ENCODE measurements at places on chromosomes 7 and 10.

DNA sequence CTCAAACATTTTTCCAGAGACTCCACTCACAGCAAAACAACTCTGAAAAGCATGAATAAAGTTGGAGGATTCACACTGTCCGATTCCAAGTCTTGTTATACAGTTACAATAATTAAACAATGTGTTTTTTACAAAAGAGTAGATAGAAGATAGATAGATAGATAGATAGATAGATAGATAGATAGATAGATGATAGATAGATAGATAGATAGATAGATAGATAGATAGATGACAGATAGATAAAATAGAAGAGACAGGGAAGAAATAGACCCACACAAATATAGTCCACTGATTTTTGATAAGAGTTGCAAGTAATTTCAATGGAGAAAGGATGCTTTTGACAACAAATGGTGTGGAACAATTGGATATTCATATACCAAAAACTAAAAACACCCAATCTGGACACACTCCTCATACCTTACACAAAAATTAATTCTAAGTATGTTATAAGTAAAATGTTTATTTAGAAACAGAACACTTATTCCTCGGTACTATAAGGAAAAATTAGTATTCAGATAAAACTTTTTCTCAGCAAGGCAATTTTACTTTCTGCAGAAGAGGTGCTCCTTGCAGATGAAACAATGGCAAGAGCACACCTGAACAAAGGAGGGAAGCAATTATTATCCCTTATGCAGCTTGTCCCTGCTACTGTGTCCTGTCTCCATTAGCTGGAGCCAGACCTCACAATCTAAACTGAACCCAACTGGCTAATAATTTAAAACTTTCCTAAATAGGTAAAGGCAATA, 5.7 kb upstream of the TAS2R39 start:
- H3K4me3 ChIP-seq = no peak overlapping the region
- H3K36me3 ChIP-seq = no peaks in the 10 kb centered on the region
- H3K4me1 ChIP-seq = no peaks in the 10 kb centered on the region

DNA sequence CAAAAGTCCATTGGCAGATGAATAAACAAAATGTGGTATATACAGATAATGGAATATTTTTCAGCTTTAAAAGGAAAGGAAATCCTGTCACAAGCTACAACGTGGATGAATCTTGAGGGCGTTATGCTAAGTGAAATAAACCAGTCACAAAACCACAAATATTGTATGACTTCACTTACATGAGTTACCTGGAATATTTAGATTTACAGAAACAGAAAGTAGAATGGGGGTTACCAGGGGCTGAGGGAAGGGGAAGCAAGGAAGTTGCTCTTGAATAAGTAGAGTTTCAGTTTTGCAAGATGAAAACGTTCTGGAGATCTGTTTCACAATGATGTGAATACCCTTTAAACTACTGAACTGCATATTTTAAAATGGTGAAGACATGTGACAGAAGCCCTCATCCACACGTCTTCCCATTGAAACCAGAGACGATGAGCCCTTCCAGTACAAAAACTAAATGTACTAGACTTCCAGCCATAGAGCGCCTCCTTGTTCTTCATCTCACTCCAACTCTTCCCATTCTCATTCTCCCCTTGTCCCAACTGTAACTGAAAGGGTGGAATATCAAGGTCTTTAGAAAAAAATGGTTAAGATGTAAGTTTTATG, 62.4 kb downstream of the MICU1 start:
- no peak overlapping the region for H3K4me3 ChIP-seq
- H3K27ac ChIP-seq = no peak overlapping the region
- no peaks in the 10 kb centered on the region for H3K36me3 ChIP-seq
- no peak for DNase-seq

DNA sequence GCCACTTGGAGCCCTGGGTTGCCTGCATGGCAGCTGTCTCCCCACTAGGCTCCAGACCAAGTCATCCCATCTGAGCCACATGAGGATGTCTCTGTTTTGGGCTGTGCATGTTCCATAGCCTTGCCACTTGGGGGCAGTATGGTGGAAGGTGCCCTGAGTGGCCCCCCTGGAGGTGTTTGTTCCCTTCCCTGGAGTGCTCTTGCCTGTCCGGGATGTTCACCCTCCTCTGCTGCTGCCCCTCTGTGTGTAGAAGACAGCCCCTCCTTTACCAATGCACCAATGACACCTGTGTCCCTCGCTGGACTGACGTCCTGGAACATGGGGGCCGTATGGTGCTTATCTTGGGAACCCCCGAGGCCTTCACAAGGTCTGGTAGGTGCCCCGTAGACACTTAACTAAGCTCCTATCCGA, 100.2 kb downstream of the ACTR3B start:
- H3K4me3 ChIP-seq = no peak overlapping the region
- no peak for DNase-seq
- no peaks in the 10 kb centered on the region for H3K36me3 ChIP-seq
- no peaks in the 10 kb centered on the region for H3K4me1 ChIP-seq
- no peaks in the 10 kb centered on the region for H3K27me3 ChIP-seq
- H3K27ac ChIP-seq = no peak overlapping the region

- H3K36me3 ChIP-seq = no peaks in the 10 kb centered on the region
- H3K4me1 ChIP-seq = peaks cover 5% of the 10 kb centered on the region
- H3K27me3 ChIP-seq = no peaks in the 10 kb centered on the region
- no peak for DNase-seq
- H3K4me3 ChIP-seq = no peak overlapping the region
- no peak overlapping the region for H3K27ac ChIP-seq
Measured at GRCh38 chr10:33804584-33804983, 470.1 kb upstream of the NRP1 start.

GRCh38 chr10:116615199-116615776, 5.5 kb upstream of the PNLIPRP2 start:
- H3K4me3 ChIP-seq = no peak overlapping the region
- H3K36me3 ChIP-seq = no peaks in the 10 kb centered on the region
- no peak overlapping the region for H3K27ac ChIP-seq
- H3K4me1 ChIP-seq = no peaks in the 10 kb centered on the region
- no peaks in the 10 kb centered on the region for H3K27me3 ChIP-seq

- no peak overlapping the region for H3K27ac ChIP-seq
- H3K27me3 ChIP-seq = peaks cover 40% of the 10 kb centered on the region
- H3K36me3 ChIP-seq = no peaks in the 10 kb centered on the region
- DNase-seq = no peak
- H3K4me3 ChIP-seq = no peak overlapping the region
- peaks cover 13% of the 10 kb centered on the region for H3K4me1 ChIP-seq
Measured at GRCh38 chr10:70459061-70459773, 17.7 kb upstream of the NODAL start.

GRCh38 chr10:121183236-121183635, 332.1 kb downstream of the WDR11 start:
- no peak for DNase-seq
- no peaks in the 10 kb centered on the region for H3K27me3 ChIP-seq
- H3K4me3 ChIP-seq = no peak overlapping the region
- no peak overlapping the region for H3K27ac ChIP-seq
- H3K36me3 ChIP-seq = no peaks in the 10 kb centered on the region

DNA sequence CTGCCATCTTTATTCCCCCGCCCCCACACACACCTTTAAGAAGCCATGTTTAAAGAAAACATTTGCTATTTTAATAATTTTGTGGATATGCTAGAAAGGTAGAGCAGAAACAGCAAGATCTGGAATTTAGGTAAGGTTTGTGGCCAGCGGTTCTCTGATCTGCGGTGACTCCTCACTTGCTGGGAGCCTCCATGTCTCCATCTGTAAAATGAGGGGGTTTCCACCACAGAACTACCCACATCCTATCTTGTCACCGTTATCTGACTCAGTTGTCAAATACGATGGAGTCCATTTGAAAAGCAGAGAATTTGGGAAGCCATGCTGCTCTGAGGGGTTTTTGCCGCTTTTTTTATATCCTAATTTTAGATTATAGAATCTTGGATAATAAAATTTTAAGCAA, 23.3 kb downstream of the MACC1 start:
- DNase-seq = no peak
- no peaks in the 10 kb centered on the region for H3K27me3 ChIP-seq
- H3K36me3 ChIP-seq = no peaks in the 10 kb centered on the region
- peaks cover 6% of the 10 kb centered on the region for H3K4me1 ChIP-seq
- H3K4me3 ChIP-seq = no peak overlapping the region

DNA sequence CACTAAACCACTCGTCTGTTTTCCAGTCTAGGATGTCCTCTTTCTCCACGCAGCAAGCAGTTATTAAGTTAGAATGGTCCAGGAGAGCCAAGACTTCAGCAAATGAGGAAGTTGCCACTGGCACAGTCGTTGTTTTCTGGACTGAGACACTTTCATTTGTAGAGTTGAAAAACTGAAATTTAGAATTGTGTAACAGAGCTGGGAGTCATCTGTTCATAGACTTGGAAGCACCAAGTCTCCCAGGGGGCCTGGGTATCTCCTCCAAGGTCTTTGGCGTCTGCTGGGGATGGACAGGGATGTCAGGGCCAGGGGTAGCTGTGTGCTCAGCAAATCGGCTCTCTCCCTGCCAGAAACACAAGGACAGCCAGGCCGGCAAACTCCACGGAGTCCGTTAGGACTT, 208.4 kb downstream of the FANK1 start:
- H3K4me1 ChIP-seq = peaks cover 5% of the 10 kb centered on the region
- H3K4me3 ChIP-seq = no peak overlapping the region
- H3K27me3 ChIP-seq = no peaks in the 10 kb centered on the region
- DNase-seq = no peak
- no peak overlapping the region for H3K27ac ChIP-seq

GRCh38 chr7:151416941-151417315, 7.1 kb upstream of the WDR86 start:
- no peak overlapping the region for H3K4me3 ChIP-seq
- no peaks in the 10 kb centered on the region for H3K4me1 ChIP-seq
- no peaks in the 10 kb centered on the region for H3K36me3 ChIP-seq
- peak overlapping the region; percentile 25 for H3K27ac ChIP-seq
- DNase-seq = peak; percentile 33

All from hepatocyte (in vitro differentiated cells).